ENCODE measurements at places on chromosomes 6 and 20.

- no peak for DNase-seq
Measured at GRCh38 chr20:43925801-43926200, 11.1 kb downstream of the TOX2 start.

- DNase-seq = no peak
Measured at GRCh38 chr6:169801396-169802160, 50.2 kb downstream of the ERMARD start.

GRCh38 chr6:105892577-105893262, 193.4 kb upstream of the PRDM1 start:
- no peak for DNase-seq

GRCh38 chr6:96994660-96995059, 70.1 kb downstream of the KLHL32 start:
- DNase-seq = no peak

- no peak for DNase-seq
Measured at GRCh38 chr6:158565482-158566040, 5.7 kb downstream of the TMEM181 start.

- no peak for DNase-seq
Measured at GRCh38 chr6:37320646-37321045, 33.1 kb upstream of the RNF8 start.

- no peak for DNase-seq
Measured at GRCh38 chr6:111113336-111114086, 26.2 kb downstream of the SLC16A10 start.

DNA sequence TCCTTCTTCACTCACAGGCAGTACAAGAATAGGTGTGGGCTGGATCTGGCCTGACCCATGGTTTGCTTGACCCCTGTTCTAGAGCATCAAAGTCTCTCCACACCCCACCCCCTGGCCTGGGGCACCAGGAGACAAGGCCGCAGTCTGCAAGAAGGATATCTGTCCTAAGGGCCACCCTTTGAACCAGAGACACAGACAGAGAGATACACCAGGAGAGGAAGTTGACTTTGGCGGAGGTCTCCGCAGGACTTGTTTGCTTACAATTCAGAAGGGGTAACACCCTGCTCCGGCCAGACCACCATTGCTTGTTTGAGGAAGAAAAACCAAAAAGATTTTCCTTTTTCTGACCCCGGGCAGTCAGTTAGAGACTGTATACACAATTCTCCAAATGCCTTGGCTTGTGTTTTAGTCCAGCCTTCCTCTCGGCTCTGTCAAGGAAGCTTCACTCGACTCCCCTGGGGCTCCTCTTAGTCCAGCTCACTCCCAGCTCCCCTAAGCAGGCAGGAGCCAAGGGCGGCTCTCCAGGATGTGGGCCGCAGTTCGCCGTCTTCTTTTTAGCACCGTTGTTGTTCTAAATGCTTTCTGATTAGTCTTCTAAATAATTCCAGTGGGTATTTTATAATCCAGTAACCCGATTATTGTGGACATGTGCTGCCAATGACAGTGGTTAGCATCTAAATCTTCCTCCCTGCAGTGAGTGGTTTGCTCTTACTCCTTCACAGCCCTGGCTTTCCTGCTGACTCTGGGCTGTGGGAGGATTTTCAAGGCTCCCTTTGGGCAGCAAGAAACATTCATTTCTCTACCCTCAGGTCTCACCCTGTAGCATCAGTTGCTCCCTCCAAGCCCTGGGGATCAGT, 58.6 kb upstream of the MRPS10 start:
- DNase-seq = no peak

- no peak for DNase-seq
Measured at GRCh38 chr20:49324306-49324705, 46.4 kb upstream of the ZNFX1 start.

DNA sequence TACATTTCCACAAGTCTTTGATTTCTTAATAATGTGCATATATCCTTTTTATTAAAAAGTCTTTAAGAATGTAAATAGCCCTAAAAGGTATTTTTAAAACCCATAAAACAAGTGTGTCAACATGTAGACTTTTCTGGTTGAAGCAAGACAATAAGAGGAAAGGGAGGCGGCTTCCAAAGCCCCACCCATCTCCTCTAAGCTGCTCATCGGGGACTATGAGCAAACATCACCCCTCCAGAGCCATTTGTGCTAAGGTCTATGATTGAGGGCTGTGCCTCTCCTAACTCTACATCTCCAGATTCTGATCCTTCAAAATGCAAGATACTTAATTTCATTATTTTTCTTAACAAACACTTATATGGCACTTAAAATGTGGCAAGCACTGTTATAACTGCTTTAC, 2.5 kb upstream of the NAA20 start:
- no peak for DNase-seq

DNA sequence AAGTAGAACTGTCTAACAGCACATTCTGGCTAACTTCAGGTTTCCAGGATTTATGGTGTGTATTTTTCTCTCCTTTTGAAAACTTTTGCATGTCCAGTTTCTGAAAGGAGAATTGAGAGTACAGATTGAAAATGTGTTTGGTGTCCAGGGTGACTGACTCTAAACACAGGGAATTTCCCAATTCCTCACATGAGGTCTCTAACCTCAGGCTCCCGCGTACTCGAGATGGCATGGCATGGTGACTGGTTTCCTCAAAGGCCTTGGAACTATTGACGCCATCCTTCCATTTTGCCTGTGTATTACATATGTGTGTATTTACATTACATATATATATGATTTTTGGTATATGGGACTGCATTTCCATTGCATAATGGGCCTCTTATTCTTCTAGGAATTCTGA, 52.5 kb downstream of the PRND start:
- no peak for DNase-seq

DNA sequence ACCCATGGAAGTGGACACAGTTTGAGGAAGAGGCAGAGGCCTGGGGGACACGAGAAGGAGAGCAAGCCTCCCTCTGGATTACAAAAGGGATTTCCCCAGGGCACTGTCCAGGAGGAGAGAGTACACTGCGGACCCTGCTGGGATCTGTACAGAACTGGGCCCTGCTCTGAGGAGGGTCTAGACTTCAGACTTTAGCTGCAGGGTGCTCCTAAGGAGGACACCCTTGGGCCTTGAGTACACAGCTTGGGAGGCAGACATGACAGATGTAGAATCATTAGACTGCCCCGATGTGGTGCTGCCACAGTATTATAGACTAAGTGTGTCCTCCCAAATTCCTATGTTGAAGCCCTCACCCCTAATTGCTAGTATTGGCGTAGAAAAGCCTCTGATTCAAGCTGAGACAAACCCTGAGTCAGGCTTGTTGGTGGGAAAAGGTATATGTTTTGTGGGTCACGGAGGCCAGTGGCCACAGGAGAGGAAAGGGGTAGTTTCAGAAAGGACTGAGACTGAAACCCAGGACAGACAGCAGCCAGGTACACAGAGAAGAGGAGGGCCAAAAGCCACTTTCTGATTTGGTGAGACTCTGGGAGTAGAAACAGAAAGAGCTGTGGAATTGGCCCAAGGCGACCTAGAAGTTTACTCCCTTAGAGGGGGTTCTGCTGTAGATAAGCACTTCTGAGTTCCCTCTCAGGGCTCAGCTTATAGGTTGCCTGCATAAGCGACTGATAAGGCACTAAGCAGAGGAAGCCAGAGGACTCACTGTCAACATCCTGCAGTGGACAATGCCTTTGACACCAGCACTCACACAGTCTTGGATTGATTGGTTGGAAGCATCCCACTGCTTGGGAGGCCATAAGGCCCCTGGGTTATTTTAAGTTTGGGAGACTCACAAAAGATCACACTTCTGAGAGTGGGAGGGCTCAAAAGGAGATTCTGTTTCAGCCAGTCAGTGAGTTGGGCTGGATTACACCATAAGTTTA, 16.5 kb upstream of the SH3BGRL2 start:
- DNase-seq = no peak

DNA sequence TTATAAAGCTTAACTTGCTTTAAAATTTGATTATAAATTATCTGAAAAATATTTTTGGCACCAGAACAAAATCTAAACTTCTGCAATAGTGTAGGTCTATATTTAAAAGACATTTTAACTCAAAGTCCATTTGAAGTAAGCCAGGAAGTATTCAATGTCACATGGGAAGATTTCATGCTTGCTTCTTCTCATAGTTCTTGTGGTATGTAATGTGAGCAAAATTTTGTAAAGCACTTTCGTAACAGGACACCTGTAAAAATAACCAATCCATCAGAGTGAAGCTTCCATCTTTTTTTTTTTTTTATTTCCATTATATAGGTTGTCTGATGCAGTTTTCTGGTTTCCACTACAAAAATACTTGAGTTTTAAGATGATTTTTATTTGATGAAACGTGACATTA, 386.1 kb downstream of the LAMA2 start:
- DNase-seq = no peak

GRCh38 chr6:47247227-47247797, 62.4 kb downstream of the TNFRSF21 start:
- no peak for DNase-seq
